ENCODE measurements at places on chromosomes 1 and 21. TPM values are rescaled to one million over a fixed set of nuclear protein-coding genes. Genes with fewer than 3 reads are reported as not detected.

- H3K27ac ChIP-seq = peak overlapping the region; percentile 35
- H3K27me3 ChIP-seq = no peaks in the 10 kb centered on the region
- no peaks in the 10 kb centered on the region for H3K36me3 ChIP-seq
- DNase-seq = peak; percentile 60
- peak overlapping the region; percentile 20 for H3K4me3 ChIP-seq
These were observed 52.8 kb downstream of the EDN2 start for GRCh38 chr1:41431490-41432350.

DNA sequence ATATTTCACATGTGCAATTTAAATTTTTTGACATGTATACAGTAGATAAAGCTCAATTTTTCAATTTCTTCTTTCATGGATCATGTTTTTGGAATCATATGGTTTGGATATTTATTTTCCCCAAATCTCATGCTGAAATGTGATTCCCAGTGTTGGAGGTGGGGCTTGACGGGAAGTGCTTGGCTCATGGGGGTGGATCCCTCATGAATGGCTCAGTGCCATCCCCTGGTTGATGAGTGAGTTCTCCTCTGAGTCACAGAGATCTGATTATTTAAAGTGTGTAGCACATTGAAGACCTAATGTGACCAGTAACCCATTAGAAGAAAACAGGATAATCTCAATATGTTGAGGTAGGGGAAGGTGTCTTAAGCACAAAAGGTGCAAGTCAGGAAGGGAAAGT, 9.1 kb upstream of the IFI16 start:
- H3K27me3 ChIP-seq = no peaks in the 10 kb centered on the region
- H3K4me3 ChIP-seq = peak overlapping the region; percentile 56
- peak overlapping the region; percentile 77 for H3K27ac ChIP-seq
- H3K4me1 ChIP-seq = peaks cover 11% of the 10 kb centered on the region
- no peaks in the 10 kb centered on the region for H3K36me3 ChIP-seq

GRCh38 chr1:35049116-35049515, 17.4 kb upstream of the ZMYM6 start:
- H3K36me3 ChIP-seq = no peaks in the 10 kb centered on the region
- no peak for DNase-seq
- no peak overlapping the region for H3K4me3 ChIP-seq
- peaks cover 9% of the 10 kb centered on the region for H3K4me1 ChIP-seq

DNA sequence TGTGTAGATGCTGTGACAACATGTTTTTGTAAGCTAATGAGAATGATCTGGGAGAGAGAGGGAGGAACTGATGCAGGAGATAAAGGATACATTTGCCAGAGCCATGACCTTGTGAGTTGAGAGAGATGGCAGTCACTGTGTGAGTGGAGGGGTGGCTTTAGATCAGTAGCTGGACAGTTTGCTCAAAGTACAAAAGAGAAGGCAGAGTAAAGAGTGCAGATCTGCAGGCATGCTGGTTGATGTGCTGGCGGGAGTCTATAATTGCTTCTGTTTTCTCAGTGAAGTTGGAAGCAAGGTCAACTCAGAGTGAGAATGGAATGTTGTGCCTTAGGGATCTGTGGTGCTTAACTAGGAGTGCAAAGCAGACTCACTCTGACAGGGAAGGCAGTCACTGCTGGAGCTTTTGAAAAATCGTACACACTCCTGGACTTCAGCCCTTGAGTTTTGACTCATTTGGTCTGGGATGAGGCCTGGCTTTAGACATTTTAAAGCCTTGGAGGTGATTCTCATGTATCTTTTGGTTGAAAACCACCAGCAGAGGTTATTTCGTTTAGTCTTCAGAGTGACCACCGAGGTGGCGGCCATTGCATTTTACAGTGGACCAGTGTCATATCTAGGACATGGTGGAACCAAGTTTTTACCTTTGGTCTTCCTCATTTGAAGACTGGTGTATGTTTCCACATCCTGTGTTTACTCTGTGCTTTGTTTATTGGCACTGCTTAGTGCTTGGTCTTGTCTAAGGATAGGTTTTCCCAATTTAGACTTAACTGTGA, 49.6 kb downstream of the MTR start:
- no peaks in the 10 kb centered on the region for H3K27me3 ChIP-seq
- no peak overlapping the region for H3K4me3 ChIP-seq
- H3K4me1 ChIP-seq = no peaks in the 10 kb centered on the region
- no peak for DNase-seq
- H3K27ac ChIP-seq = no peak overlapping the region

DNA sequence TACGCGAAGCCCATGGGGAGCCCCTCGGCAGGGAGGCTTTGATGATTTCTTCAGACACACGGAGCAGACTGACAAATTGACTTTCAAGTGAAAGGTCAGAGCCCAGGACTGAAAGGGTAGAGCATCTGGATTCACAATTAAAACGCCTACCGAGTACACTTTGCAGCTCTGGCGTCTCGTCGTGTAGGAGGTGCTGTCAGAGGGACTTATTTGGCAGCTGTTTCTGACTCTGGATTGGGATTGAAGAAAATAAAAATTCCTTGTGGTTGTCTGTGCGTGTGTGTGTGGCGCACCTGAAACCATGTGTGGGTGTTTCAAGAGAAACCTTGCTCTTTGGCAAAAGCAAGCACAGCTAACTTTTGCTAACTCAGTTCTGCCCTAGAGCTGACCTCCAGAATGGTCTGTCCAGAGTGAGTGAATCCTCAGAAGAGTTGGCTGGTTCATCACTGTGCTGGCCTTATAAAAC, 348.7 kb downstream of the HLX start:
- H3K4me3 ChIP-seq = no peak overlapping the region
- DNase-seq = no peak
- H3K36me3 ChIP-seq = no peaks in the 10 kb centered on the region
- H3K4me1 ChIP-seq = no peaks in the 10 kb centered on the region

- H3K36me3 ChIP-seq = no peaks in the 10 kb centered on the region
- no peak overlapping the region for H3K27ac ChIP-seq
These were observed 68.2 kb upstream of the KCNJ6 start for GRCh38 chr21:37984416-37984815.

The TBX15 gene
- total RNA-seq = 63.1 TPM

The PAPPA2 gene
- 0.04 TPM for total RNA-seq

The IGSF21 gene
- not detected for total RNA-seq
